ENCODE measurements at places on chromosomes 5 and 9.

DNA sequence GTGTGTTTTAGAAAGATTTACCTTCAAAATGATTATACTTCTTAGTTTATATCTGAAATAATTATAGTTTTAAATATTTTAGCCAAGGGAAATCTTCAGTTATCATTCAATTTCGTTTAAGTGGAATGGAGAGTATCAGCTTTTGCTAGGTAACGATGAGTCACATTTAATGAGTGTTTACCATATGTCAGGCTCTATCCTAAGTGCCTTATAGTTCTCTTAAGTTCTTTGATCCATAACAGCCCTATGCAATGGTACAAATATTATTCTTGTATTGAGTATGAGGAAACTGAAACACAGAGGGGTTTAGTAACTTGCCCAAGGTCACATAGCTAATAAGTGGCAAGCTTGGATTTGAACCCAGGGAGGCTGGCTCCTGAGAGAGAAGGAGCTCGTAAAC is 37.5 kb upstream of the SHB start:
- no peak for DNase-seq

DNA sequence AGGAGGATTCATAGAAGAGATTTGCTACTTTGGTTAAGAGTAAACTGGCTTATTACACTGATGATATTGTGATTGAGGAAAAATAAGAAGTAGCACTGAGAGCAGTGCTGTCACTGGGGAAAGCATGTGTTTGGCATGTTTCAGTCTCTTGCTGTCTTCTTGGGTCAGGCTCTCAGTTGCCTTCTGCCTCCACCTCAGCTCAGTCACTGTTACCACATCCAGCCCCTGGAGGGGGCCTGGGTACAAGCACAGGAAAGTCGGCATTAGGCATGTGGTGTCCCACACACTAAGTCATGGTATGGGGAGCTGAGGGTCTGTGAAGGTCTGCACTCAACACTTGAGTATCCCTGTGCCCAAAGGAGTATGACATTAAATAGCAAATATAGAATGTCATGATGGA is 958.3 kb upstream of the CDH9 start:
- DNase-seq, result no peak

DNA sequence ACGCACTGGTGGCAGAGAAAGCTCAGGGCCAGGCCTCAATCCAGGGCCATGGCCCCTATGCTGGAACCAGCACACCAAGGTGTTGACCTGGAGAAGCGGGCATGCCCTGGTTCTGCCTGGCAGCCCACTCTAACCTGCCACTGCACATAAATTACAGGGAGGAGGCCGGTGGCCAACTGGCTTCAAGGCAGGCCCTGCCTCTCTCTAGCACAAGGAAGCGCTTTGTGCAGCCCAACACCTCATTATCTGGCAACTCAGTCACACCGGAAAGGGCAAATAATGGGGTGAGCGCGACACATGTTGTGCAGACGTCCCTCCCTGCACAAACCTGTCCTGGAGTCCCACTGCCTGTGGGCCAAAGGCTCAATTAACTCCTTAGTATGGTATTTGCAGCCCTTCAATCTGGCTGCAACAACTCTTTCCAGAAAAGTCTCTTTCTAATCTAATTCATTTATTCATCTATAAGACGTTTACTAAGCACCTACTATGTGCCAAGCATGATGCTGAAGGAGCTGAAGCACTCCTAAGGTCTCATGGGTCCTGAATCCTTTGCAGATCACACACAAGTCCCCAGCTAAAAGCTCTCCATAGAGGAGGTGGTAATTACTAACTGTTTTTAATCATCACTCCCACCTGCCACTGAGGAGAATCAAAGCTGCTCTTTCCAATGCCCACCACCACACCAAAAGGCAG is 24.9 kb downstream of the SHB start:
- DNase-seq, result no peak

- DNase-seq, result no peak
Observed at GRCh38 chr9:10127867-10128266, 484.9 kb downstream of the PTPRD start.

- DNase-seq, result no peak
Observed at GRCh38 chr9:36770025-36770424, 197.3 kb downstream of the MELK start.

DNA sequence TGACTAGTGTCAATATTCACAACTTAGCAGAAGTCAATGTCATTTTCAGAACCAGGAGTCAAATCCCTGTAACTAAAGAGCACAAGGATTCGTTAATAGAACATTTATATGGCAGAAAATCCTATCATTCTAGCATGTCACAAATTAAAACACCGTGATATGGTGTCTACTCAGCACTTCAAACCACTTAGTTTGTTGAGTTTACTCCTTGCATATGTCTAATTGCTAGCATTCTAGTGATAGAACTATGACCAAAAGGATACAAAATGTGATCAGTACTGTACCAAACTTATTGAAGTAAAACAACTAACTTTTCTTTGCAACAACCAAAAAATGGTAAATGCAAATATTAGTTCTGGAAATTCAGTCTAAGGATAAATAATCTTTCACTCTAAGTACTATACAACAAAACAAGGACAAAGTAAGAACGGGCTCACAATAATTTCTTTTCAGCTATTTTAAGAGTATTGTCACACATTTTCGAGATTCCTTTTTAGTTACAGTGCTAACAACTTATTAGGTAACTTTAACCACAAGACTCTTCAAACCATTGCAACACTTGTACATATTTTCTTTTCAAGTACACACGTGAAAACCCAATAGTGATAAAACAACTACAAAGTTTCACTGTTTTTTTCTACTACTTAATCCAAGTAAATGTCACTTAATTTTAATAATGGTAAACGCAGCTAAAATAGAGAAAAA is 845.2 kb upstream of the CDH10 start:
- no peak for DNase-seq

All from activated CD4-positive, alpha-beta T cell treated with anti-CD3 and anti-CD28 coated beads for 24 hours (primary cell).